ENCODE measurements at places on chromosomes 7 and 10. TPM values are rescaled to one million over a fixed set of nuclear protein-coding genes. Genes with fewer than 3 reads are reported as not detected.

The IGFBP1 gene
- 0.14 TPM for total RNA-seq

The ANKIB1 gene
- total RNA-seq = 56.4 TPM

The TMEM139 gene
- not detected for total RNA-seq

The FGFR2 gene
- 0.71 TPM for total RNA-seq

The RAB19 gene
- total RNA-seq = not detected

The NODAL gene
- not detected for total RNA-seq

The WDR86 gene
- total RNA-seq = 3.1 TPM

The IFIT1 gene
- total RNA-seq = 13.7 TPM

The LRMDA gene
- 1.1 TPM for total RNA-seq

The C10orf95 gene
- total RNA-seq = not detected

The PLAU gene
- 143 TPM for total RNA-seq

The CYP3A5 gene
- total RNA-seq = 0.28 TPM

The CADPS2 gene
- total RNA-seq = 16.4 TPM

The FFAR4 gene
- total RNA-seq = not detected

The UPF2 gene
- 15.2 TPM for total RNA-seq

The NUTM2B gene
- total RNA-seq = 0.37 TPM

The PNLIPRP2 gene
- total RNA-seq = not detected

The CEP41 gene
- 6.5 TPM for total RNA-seq

The FBXO24 gene
- total RNA-seq = 0.28 TPM

The COL13A1 gene
- total RNA-seq = 20.3 TPM

The IKZF1 gene
- total RNA-seq = not detected

The PRPS1L1 gene
- 0.09 TPM for total RNA-seq

The RPEL1 gene
- under 0.01 TPM for total RNA-seq

The HGF gene
- total RNA-seq = 462 TPM

All from smooth muscle cell of bladder (primary cell).